Type B pancreatic cell (in vitro differentiated cells): ENCODE measurements at places on chromosomes 4 and X.
A peak's percentile ranks its signal among the peaks of the same experiment; 100 is the strongest.

DNA sequence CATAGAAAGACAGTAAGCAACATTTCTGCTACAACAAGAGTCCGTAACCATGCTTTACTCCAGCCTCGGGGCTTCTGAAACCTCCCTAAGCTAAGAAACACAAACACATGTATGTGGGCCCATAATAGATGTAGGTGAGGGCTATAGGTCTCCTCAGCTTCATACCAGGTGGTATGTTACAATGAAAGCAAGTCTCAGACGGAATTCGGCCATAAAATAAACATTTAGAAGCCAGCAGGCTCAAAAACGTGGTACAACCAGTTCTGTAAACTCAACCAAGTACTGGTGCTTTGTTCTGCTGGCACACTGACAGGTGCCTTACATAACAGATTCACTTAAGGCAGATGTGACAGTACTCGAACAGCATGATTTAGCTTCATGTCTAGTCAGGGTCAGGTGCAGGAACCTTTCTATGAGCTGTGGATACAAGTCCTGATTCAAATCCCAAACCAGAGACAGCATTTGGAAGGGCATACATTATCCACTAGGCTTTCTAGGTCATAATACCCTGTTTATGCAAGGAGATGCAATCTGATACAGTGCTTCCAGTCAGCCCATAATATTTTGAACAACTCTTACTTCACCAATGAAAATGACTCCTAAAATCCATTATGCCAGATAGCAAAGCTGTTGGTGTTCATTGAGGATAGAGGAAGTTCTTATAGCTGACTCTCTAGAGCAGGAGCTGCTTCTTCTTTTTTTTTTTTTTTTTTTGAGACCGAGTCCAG lies 113.8 kb upstream of the ENPP6 start:
- no peak for DNase-seq

GRCh38 chr4:59704616-59705015 lies 1495.5 kb upstream of the ADGRL3 start:
- DNase-seq = no peak

- DNase-seq = no peak
These were observed 94.7 kb downstream of the LINC00632 start for GRCh38 chrX:140804292-140804691.

DNA sequence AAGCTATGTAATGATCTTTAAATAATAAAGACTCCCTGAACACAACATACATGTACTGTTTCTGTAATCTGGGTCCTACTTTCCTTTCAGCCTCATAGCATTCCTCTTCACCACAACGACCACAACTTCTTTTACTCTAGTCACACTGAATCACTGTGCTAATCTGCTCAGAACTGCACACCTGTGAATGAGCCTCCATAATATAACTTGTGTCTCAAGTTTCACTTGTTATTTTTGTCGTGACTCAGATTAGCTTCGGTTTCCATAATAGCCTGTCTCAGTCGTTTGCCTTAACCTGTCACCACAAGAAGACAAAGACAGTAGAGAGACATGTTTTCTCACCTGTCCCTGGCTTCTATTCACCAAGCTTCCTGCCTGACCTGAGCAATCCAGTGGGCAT lies 61.8 kb downstream of the MAGED1 start:
- no peak for DNase-seq

- DNase-seq = no peak
These were observed 88.7 kb upstream of the ELOVL6 start for GRCh38 chr4:110287130-110287529.

DNA sequence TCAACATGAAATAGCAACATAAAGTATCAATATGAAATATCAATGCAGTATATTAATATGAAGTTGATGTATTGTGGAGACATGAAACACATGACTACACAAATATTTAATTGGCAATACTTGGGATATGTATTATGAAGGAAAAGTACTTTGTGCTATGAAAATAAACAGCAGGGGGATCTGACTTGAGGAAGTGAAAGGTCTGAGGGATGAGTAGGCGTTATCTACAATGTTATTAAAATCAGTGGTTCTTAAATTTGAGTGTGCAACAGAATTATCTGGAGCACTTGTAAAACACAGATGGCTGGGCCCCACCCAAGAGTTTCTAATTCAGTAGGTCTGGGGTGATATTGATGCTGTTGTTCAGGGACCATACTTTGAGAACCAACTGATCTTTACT lies 27.4 kb upstream of the ARX start:
- DNase-seq = no peak

- DNase-seq = no peak
These were observed 83.9 kb downstream of the ARHGAP10 start for GRCh38 chr4:147815741-147816140.

- DNase-seq = no peak
These were observed 98.5 kb upstream of the PNPLA4 start for GRCh38 chrX:8025705-8026104.

- no peak for DNase-seq
These were observed 1.8 kb downstream of the FGFR3 start for GRCh38 chr4:1794809-1795298.

DNA sequence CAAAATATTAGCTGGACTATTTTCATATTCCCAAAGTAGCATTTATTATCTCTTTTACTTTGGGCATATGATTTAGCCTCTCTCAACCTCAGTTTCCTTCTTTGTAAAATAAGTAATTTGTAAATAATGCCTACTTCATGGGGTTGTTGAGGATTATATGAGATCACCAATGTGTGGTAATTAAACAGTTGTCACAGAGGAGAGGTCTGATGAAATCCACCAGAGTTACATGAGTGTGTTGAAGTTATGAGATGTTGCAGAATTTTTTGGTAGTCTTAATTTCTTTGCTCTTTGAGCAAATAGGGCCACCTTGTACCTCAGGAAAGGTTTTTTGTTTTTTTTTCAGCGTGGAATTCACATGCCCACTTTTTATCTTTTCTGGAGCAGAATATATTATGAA lies 1.4 kb downstream of the COX7B start:
- no peak for DNase-seq

- no peak for DNase-seq
These were observed 60.3 kb upstream of the ANTXR2 start for GRCh38 chr4:80133240-80133783.

DNA sequence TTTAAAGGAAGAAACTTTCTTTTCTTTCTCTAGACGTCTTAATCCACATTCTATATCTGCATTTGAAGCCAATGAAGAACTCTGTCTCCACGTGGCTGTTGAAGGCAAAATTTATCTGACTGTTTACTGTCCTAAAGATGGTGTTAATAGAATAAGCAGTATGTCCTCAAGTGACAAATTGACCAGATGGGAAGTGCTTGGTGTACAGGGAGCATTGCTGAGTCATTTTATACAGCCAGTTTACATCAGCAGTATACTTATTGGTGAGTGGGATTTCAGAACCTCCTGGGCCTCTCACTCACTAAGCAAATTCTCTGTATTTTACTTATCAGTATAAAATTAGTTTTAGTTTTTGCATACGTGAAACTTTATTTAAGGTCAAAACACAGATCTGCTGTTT lies 33.7 kb downstream of the ADAD1 start:
- no peak for DNase-seq

DNA sequence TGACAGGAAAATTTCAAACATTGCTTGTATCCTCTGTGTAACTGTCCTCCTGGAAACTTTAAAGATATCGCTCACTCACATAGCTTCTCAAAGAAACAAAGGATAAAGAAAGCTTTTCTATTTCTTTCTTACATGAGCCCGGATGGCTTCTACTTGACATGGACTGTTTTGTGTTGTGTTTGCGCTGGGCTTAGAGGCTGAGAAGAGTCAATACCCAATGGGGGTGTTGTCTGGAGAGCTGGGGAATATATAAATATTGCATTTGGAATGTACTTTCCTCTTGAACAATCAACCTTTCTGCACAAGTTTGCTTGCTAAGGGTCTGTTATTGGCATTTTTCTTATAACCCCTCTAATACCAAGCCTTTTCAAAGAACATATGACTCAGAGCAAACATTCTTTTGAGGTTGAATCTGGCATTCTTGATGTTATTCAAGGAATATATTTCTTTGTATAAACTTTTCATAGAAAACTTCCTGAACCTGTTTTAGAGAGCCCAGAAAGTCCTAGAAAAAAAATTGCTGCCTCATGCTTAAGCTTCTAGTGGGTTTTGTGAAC lies 331.9 kb downstream of the PACRGL start:
- no peak for DNase-seq

- no peak for DNase-seq
These were observed 8.2 kb downstream of the NAA11 start for GRCh38 chr4:79317711-79318110.

DNA sequence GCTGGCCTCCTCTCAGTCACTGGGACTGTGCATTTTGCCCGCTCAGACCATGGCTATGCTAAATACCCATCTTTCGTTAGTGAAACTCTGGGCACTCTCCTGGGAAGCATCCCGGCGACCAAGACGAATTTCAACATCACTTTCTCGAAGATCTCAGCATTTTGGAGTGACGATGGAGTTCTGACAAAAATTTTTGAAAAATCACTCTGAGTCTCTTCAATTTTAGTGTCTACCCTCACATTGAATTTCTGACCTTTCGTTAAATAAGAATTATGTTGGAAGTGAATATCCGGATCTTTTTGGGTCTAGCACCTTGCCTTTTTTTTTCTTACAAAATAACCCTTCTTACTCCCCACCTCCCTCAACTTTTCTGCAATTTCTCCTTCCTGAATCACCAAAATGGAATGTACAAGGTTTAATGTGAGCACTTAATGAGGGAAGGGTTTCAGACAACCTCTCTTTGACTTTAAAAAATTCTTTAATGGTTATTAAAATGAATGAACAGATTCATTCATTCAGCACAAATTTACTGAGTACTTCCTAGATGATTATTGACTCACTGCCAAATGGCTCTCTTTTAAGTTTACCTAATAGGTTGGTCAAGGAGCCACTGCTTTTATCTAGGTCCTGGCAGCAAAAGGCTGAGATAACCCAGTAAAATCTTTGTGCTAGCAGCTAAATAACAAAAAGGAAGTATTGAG lies 746 bp upstream of the AADAT start:
- no peak for DNase-seq

DNA sequence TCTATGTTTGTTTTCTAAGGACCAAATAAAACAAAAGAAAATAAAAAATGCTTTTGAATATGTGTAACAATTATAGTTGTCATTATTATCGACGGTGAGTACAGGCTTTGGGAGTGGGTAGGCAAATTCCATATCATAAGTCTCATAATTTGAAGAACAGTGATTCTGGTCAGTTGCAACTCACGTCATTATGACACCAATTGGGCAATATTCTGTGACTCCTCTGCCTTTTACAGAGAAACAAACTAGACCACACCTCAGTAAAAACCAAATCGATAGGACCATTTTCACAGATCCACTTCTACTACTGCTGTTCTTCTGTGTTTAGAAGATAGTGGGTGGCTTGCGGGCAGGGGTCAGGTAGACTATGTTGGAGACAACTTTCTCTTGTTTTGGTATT lies 250.1 kb downstream of the C4orf33 start:
- no peak for DNase-seq

DNA sequence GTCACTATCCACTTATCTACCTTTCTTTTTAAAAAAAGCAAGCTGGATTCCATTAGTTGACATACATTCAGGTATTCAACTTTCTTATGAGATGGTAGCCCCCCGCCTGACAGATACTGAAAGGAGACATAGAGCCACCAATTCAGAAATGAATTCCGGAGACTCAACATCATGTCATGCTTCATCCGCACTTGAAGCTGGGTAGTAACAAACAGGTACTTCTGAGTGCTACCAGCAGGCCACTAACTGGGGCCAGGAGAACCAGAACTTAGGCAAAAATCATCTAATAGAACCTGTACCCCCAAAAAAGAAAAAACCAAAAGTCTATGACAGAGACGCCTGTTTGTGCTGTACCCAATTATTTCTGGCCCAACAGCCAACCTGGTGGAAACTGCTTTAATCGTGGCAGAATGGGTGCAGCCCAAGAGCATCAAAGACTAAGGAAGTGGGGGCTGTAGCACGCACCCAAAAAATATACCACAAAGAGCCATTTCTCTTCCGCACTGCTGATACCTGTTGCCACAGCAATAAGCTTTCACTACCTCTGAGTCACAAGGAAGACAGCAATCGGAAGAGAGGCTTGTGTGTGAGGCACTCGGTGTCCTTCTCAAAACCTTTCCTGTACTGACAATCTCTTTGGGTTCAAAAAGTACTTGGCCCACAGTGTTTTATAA lies 84.8 kb downstream of the AFAP1 start:
- DNase-seq = no peak

- DNase-seq = peak; percentile 74
These were observed at the start of gene ARSJ for GRCh38 chr4:113979148-113979904. ARSJ (minus strand) TSS chr4:113979647; CDS start chr4:113978834, 813 bp downstream.
